ENCODE measurements at places on chromosomes 2 and 18. TPM values are rescaled to one million over a fixed set of nuclear protein-coding genes. Genes with fewer than 3 reads are reported as not detected.

GRCh38 chr18:40607542-40608148 is 1347.4 kb upstream of the PIK3C3 start:
- no peak for DNase-seq

DNA sequence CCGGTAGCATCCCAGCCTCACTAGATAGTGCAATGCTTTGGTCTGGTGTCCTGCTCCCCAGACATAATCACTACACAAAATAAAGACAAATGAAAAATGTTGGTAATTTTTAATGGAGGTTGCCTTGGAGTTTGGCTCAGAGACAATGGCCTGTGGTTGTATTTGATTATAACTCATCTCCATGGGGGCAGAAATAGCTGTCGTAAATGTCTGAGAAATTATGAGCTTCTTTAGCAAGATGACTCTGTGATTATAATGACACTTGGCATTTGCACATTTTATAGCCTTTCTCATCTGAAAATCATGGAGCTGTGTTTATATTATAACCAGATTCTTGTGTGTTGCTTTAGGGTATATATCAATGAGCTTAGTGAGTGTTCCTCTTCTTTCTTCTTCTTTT is 1779.7 kb upstream of the CELF4 start:
- no peak for DNase-seq

- no peak for DNase-seq
Measured at GRCh38 chr2:120118471-120118870, 104.7 kb downstream of the TMEM185B start.

- DNase-seq, result no peak
Measured at GRCh38 chr2:40192864-40193669, 258.8 kb downstream of the SLC8A1 start.

DSG1 gene
- 16.2 TPM for total RNA-seq

HS6ST1 gene
- 5.9 TPM for total RNA-seq
